ENCODE measurements at places on chromosomes 3 and 15.

DNA sequence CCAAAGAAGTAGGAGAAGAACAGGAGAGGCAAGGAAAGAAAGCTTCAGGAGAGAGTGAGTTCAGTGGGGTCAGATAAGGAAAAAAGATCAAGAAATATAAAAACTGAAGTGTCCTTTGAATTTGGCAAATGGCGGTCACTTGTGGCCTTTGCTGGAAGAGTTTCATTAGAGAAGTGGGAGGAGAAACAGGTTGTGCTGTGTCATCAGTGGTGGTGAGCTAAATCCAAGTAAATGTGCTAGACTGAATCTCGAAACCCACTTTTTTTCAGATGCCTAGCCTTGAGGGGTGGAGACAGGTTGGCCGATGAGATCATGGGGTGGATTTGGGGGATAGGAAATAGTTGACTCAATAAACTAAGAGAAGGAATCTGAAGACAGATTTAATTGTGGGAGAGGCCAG is 43.7 kb downstream of the CHRD start:
- no peak for DNase-seq

DNA sequence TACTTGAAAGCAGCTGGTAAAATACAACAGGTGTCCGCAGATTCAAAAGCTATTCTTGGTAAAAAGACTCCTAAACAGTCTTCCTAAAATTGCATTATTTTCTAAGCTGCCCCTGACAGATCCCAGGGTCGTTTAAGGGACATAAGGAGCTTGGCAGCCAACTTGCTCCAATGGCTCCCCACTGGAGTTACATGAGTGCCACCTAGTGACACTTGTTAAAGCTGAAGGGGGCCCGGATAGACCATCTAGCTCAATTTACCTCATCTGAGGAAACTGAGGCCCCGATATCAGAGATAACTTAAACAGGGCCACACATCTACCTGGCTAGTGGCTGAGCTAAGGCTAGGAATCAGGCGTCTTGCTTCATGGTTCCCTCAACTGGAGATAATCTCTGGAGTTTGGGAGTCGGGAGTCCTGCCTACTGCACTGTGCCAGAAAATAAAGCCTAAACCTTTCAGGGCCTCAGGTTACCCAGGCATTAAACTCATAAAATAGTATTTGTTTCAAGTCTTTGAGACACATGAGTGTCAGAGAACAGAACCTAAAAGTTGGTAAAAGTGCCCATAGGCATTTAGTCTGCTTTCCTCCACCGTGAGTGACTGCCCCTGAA is 6.5 kb upstream of the TBC1D23 start:
- DNase-seq = peak; percentile 48

DNA sequence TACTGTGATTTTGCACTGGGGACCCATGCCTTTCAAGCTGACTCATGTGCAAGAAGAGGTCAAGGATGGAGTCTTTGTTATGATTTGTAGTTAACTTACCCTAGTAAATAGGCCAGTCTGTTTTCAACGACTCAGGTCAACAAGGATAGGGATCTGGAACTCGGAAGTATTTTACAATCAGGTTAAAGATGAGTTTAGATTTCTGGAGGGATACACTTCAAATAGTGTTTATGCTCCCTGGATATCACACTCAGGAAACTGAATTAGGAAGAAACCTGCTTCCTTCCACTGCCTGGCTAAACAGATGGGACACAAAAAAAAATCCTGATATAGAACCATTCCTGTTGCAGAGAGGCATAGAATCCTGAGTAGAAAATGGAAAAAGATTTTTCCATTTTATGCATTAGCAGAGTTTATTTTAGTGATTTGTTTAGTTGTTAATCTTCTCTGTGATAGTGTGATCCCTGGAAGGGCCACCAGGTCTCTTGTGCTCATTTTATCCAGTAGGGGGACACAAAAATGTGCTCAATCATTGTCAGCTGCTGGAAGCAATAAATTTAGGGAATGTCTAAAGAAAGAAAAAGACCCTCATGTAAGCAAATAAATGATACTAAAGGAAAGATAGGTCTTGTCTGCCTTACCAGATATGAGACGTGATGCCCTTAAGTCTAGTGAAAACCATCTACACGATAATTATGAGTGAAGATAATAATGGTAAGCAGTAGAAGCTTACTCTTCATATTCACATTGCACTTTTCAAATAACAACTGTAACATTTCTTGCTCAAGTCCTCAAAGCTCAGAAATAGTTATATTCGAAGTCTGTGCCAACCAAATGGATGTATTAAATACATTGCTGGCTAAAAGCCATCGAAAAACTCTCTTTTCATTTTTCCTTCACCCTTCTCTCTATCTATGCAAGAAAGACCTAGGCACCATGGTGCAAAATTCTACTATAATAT is 452.1 kb upstream of the KCNMB2 start:
- DNase-seq = no peak

GRCh38 chr3:62027796-62028195 is 345.6 kb downstream of the FEZF2 start:
- DNase-seq = no peak

DNA sequence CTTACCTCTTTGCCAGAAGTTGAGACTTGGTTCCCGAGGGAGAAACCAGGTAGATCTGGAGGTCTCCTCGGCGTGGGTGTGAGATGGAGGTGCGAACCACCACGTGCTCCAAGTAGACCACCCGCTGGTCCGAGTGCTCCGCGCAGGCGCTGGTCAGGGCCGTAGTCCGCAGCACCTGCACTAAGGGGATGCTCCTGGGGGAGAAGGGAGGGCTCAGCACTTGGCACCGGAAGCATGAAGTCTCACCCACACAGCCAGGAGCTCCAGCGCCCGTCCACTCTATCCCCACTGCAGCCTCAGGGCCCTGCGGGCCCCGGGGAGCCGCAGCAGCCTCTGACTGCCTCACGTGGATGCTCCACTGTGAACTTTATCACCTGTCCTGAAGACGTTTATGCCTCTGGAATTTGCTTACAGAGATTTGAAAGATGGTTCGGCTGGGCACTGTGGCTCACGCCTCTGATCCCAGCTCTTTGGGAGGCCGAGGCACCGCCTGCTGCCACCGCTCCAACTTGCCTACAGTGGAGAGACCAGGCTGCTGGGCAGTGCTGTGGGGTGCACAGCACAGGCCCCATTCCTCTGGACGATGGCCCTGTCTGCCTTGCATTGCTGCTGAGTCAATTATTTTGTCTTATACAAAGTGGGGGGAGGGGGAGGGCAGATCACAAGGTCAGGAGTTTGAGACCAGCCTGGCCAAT is 75.4 kb upstream of the SNRPA1 start:
- DNase-seq = no peak

DNA sequence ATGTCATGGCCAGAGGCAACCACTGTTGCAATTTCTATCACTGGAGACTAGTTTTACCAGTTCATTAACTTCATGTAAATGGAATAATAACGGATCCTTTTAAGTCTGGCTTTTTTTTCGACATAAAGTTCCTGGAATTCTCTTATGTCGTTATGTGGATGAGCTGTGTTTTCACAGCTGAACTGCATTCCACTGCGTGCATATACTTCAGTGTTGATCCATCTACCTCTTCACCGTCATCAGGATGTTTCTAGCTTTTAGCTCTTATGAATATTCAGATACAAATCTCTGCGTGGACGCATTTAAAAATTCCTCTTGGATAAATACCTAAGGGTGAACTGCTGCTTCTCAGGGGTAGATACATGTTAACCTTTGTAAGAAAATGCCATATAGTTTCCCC is 15.6 kb upstream of the CYFIP1 start:
- DNase-seq = no peak

DNA sequence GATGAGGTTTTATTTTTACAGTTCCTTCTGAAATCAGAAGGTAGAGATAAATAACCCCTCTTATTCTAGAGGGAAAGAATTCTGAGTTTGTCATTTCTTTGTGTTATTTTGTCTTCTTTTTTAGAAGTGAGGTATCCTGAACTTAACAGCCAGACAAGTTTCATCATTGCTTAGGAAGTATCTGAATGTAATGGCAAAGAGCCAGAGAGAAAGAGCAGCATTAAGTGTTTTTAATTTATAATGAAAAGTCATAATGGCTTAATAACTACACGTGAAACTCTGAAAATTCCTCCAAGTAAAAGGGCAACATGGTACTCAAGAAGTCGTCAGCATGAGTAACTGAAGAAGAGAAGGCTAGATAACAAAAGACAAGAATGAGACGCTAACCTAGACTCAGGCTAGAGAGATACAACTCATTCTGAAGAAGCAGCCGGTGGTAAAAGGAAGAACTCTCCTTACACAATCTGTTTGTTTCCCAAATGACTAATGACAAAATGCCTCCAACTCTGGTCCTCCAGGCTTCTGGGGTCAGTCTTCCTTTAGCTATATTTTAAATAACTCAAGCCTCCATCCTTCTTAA is 116.2 kb upstream of the NECTIN3 start:
- no peak for DNase-seq

GRCh38 chr3:134339331-134339730 is 34.9 kb downstream of the AMOTL2 start:
- no peak for DNase-seq

DNA sequence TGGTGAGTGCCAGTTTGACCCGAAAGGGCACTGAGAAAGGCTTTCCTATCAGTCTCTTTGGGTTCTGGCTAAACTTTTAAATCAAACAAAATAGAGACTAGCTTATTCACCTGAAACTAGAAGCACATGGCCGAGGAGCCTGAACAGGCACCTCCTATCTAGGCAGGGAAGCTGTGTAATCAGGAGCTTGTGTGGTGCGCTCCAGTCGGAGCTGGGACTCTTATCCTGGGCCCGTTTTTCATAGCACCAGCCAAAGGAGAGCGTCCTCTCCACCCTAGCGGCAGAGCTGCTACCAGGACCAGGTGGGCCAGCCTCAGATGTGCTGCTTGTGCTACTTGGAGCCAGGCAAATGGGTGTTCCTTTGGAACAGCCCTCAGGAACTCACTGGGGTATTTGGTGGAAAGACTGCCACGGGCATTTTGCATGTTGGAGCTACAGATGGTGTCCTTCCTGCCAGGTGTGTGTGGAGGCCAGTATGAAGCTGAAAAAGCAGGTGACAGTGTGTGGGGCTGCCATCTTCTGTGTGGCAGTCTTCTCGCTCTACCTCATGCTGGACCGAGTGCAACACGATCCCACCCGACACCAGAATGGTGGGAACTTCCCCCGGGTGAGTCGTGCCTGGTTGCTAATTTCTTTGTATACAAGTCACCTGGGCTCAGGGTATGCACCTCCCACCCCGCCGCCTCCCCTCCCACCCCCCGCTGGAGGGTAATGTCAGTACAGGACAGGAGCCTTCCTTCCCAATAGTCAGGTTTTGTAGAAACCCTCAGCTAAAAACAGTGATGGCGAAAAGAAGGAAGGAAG is 833 bp downstream of the MAN2A2 start:
- no peak for DNase-seq

- no peak for DNase-seq
Measured at GRCh38 chr3:160618878-160619277, 53.5 kb upstream of the KPNA4 start.

DNA sequence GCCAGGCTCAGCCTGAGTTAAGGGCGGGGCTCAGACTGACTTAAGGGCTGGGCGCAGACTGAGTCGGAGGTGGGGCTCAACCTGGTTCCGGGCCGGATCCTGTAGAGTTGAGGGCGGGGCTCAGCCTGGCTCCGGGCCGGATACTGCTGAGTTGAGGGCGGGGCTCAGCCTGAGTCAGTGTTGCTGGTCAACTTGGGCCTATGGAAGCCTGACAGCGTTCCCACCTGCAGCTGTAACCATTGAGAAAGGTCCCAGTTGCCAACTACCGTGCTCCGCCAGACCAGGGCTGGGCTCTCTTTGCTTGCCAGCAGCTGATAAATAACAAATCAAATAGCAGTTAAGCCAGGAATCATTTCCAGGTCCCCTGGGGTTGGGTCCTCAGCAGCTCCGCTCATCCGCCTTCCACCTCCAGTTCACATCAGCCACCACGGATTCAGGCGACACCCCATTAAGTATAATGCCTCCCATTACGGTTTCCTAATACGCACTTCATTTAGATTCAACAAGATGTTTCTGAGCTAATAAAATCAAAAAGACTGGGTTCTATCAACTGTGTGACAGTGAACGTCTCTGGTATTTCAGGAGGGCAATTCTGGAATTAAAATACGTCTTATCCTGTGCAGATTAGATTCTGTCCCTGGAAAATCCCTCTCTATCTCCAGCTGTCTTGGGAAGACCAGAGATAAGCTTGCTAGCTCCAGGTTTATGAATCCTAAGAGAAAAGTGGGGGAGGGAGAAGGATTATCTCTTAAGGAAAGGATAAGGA is 7.3 kb downstream of the GRIP2 start:
- DNase-seq = no peak

GRCh38 chr15:31228011-31228484 is 98.6 kb upstream of the KLF13 start:
- no peak for DNase-seq

DNA sequence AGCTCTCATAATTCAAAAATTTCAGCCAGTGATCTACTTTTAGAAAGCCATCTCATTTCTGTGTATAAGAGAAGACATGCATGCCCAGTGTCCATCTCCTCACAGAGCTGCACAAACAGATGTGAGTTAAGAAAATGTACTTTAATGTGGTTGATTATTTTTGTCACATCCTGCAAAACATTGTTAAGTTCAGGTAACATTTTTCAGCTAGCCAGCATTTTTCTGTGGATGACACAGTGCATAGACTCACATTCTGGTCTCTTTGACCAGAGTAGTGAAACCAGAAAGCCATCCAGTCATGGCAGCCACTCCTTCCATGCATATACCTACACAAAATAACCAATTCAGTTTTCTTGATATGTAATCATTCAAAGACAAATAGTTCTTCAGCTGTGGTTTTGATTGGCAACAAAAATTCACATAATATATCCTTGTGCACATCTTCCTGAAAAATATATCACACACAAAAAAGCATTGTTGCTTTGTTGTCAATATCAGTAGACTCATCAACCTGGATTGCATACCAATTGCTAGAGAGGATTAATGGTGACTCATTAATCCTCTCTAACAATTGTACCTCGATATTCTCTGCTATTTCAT is 2.1 kb upstream of the PLSCR1 start:
- no peak for DNase-seq

DNA sequence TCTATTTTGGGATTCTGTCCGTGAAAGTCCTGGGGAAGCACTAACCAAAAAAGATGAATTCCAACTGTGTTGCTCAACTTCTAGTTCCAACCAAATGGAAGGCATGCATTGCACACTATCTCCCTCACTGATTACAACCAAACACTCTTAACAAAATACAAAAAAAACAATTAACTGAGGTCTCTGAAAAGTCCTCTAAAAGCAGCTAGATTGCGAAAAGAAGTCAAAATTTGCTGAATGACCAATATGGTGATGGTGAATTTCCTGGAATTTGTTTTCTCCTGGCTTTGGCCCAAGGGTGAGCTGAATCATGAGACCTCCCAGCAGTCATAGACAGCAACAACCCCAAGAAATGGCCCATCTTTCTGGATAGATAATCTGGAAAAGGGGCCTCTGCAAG is 28.3 kb downstream of the CYP19A1 start:
- peak; percentile 82 for DNase-seq

- DNase-seq = no peak
Measured at GRCh38 chr3:123760817-123761216, 123.3 kb downstream of the MYLK start.

DNA sequence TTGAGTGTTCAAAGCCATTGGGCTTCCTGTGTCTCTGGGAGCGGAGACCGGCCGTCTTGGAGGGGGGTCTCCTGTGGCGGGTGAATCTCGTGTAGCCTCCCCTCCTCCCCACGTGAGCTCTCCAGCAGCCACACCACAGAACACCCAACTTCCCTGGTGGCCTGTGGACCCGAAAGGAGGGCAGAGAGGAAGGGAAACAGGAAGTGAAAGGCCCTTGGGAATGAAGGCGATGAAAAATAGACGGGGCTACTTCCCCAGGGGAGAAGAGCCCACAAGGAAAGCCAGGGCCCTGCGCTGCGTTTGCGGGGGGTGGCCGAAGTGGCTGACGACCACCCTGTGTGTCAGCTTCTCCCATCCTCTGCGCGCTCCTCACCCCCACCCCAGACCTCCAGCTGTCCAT is 5.4 kb downstream of the ANKRD63 start:
- DNase-seq = no peak

GRCh38 chr3:183837390-183837789 is 12.0 kb upstream of the MAP6D1 start:
- no peak for DNase-seq
